ENCODE measurements at places on chromosomes 4 and X. TPM values are rescaled to one million over a fixed set of nuclear protein-coding genes. Genes with fewer than 3 reads are reported as not detected.

HTRA3 gene
- 16.1 TPM for total RNA-seq

FAM184B gene
- total RNA-seq = not detected

NIPAL1 gene
- total RNA-seq = 22.0 TPM

NPY1R gene
- total RNA-seq = 2.5 TPM

- no peak for DNase-seq
Observed at GRCh38 chrX:68823413-68824151, 5.2 kb upstream of the EFNB1 start.

DNA sequence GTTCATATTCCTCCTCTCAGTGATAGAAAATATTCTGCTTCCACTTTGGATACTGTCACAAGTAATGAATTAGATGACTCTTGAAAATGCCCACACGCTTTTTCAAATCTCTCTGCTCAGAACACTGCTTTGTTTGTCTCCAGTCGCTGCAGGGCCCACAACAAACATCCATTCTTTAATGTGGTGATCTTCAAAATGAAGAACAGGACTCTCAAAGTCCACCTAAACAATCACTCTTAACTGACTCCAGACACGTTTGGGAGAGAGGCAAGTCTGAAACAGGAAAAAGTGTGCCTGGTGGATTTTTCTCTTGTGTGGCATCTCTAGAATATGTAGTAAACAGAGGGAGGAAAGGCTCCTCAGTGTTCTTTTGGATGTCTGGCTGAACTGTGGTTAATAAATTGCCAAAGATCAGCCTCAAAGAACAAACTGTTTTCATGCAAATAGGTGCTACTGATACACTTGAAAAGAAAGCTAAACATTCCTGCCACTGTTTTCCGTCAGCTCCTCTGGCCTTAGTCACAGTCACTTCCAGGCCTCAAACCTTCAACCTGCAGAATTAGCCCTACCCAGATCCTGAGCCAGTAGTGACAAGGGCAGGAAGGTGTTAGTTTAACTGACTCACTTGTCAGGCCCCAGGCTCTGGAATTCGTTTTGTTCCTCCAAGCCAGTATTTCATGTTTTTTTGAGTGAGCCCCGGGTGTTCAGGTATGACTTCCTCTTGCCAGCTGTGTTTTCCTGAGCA is 259.6 kb upstream of the GPC4 start:
- peak; percentile 33 for DNase-seq

DNA sequence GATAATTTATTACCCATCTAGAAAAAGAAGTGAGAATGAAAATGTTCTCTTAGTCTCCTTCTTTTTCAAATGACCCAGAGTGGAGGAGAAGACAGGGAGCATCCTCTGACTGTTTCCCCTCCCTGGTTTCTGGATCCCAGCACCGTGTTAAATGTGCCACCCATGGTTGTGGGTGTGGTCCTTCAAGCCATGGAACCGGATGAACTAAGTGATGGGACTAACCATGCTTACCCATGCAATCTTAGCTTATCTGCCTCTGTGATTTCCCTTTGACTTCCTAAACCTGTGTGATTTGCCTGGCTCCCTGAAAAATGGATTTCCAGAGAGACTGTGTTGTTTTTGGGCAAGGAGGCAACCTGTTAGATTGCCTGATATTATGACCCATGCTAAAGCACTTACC is 437.1 kb downstream of the MAGEB5 start:
- no peak for DNase-seq

DNA sequence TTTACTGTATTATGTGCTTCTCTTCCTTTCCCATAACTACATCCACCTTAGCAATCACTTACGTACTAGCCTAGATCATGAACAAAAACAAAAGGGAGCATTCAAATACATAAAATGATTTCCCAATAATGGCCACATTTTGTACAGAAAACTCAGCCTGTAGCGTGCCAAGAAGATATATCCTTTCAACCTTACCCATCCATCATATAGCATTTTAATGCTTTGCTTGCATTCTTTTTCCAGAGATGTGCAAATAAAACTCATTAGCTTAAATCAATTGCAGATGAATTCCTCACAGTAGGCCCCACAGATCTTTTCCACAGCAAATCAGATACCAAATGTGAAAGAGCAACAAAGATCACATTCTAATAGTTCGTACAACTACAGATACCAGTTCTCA is 20.8 kb downstream of the GRSF1 start:
- no peak for DNase-seq

- DNase-seq = no peak
Observed at GRCh38 chr4:8674311-8674885, 81.8 kb downstream of the CPZ start.

DNA sequence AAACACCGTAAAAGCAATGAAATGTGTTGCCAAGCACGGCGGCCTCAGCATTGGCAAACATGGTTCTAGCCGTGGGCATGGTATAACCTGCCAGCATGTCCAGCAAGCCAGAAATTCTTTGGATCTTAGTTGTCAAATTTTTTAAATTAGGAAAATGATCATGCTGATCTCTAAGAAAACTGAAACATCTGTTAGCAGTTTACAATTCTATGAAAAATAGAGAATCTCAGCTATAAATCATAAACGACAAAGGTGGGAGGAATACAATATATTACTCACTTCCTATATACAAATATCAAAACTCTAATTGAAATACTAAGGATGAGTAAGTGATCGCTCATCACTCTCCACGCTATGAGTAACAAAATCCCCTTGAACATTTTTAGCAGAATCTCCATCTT is 130.3 kb downstream of the ADGRA3 start:
- no peak for DNase-seq

CDKL5 gene
- 5.8 TPM for total RNA-seq

SMIM10 gene
- total RNA-seq = 0.58 TPM

- DNase-seq = no peak
Observed at GRCh38 chrX:50372966-50373365, 97.7 kb downstream of the DGKK start.

- peak; percentile 99 for DNase-seq
Observed at GRCh38 chr4:55948726-55949481, at the start of gene CEP135. Gene CEP135 (plus strand): TSS chr4:55948945. CDS start chr4:55952131, 3,186 bp downstream.

- DNase-seq = no peak
Observed at GRCh38 chr4:83328521-83329187, 6.0 kb downstream of the HPSE start.

AMTN gene
- total RNA-seq = not detected

POLA1 gene
- total RNA-seq = 32.9 TPM

GRCh38 chr4:78951862-78952472 is 12.7 kb upstream of the PAQR3 start:
- DNase-seq = peak; percentile 74

KLHL5 gene
- 15.9 TPM for total RNA-seq

- DNase-seq = peak; percentile 85
Observed at GRCh38 chrX:55489314-55490009, at the start of gene USP51. Gene USP51 (minus strand): TSS chrX:55489848. CDS start chrX:55488939, 909 bp downstream.

- no peak for DNase-seq
Observed at GRCh38 chrX:80578517-80579105, 158.4 kb downstream of the TENT5D start.

- no peak for DNase-seq
Observed at GRCh38 chr4:107647591-107647990, 72.4 kb downstream of the PAPSS1 start.

GRCh38 chr4:56692576-56692975 is 11.5 kb upstream of the HOPX start:
- no peak for DNase-seq

DNA sequence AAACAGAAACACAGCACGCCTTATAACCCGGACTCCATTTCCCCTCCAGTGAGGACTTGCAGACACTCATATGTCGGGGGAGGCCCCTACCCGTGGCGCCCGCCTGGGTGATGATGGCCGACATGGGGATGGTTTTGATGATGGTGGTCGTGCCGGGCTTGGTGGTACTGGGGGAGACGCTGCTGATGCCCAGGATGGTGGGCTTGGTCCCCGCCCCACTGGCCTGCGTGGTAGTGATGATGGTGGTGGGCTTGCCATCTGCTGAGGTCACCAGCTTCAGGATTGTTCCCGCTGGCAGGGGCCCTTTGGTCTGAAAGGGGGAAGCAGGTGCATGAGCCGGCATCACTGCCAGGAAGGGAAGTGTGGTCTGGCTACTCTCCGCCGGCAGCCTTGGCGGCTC is 12.8 kb upstream of the RENBP start:
- no peak for DNase-seq

Measured in stomach (tissue), 19 donors.